ENCODE measurements at places on chromosomes 5 and 9.
A peak's percentile ranks its signal among the peaks of the same experiment; 100 is the strongest.

GRCh38 chr9:98860871-98861293 lies 53.4 kb downstream of the GALNT12 start:
- DNase-seq: no peak

GRCh38 chr5:124935065-124935464 lies 188.6 kb upstream of the ZNF608 start:
- DNase-seq: no peak

GRCh38 chr5:36982146-36982545 lies 105.6 kb downstream of the NIPBL start:
- DNase-seq: no peak

GRCh38 chr9:113350937-113351336 lies 1.6 kb downstream of the BSPRY start:
- no peak for DNase-seq

- no peak for DNase-seq
These were observed 118.7 kb downstream of the PJA2 start for GRCh38 chr5:109291090-109291489.

DNA sequence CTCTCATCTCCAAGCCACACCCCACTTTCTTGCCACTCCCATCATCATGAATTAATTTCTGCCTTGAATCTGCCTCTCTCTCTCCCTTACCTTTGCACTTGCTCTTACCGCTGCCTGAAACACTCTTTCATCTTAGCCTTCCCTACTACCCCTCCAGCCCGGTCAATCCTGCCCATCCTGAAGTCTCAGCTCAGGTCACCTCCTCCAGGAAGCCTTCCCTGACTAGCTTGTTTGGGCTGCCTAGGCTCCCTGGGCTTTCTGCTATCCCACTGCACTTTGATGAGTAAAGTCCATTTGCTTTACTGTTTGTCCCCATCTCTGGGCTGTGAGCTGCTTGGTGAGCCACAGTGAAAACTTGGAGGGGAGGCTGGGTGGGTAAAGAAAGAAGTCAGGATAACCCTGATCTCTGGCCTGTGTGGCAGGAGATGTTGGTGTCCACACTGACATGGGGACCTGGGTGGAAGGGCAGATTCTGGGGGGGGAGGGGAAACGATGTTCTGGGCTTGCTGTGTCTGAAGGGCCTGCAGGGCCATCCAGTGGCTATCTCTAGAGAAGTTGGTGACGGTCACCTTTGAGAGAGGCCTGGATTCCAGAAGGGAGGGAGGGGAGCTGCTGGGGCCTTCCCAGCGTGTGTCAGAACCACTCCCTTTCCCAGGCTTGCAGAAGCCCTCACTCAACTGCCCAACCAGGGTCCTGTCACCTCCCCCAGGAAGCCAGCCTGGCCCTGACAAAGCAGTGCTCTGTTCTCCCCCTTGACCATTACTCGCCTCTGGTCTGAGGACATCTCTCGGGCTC lies 75.0 kb upstream of the DAB2IP start:
- no peak for DNase-seq

DNA sequence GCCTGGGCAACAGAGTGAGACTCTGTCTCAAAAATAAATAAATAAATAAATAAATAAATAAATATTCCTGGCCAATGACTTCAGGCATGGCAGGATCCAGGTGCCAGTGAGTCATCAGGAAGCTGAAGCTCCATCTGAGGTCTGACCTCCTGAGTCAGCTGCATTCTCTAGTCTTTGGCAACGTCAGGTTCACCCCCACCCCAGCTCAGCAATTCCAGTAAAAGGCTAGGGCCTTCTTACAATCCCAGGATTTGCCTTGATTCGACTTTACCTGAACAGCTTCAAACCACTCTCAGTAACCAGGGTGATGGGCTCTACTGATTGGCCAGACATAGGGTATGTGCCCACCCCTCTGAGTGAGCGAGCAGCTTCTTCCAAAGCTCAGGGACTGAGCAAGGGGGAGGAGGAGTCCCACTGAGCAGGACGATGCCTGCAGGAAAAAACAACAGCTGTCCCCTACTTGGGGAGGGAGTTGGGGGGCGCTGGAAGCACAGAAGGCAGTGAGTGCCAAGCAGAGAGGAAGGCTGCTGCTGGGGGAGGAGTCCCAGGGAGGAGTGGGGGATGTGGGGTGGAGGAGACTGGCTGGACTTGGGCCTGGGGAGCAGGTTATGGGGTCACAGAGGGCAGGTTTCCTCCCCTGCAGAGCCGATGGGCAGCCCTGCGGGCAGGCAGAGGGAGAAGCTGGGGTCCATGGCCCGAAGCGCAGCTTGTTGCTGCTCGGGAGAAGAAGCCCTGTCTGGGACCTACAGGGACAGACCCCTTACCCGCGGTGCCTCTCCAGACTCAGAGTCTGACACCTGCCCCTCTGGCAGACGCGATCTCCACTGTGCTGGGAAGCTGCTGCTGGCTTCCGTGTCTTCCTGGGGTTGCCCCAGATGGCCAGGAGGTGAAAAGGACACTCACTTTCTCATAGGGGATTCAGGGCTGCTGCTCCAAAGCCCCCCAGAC lies 25.9 kb upstream of the UNC5A start:
- no peak for DNase-seq

DNA sequence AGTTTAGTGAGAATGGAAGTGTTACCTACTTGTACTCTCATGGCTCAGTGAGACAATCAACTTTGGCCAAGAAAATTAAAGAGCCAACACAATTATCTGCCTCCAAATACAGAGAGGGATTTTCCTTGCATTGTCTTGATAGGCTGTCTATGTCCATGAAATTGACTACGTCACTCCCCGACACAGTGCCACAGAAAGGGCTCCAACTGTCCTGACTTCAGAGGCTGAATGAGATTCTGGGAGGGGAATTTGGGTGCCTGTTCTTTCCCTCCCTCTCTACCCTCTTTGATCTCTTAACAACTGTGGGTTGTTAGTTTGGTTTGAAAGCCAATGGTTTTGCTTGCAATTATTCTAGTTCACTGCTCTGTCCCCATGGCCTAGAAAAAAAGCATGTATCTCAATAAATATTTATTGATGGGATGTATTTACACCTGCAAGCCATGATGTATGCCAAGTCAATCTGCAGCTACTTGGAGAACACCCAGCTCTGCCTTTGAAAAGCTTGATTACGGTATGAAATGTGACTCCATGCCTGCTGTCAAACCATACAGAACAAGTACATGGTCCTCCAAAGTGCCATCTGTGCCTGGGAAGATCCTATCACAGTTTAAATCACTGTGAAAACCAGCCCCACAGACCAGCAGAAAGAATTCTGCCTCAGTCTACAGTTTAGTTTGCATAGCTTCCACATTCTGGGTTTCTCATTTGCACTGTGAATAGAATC lies 37.3 kb downstream of the CAPSL start:
- DNase-seq: no peak

DNA sequence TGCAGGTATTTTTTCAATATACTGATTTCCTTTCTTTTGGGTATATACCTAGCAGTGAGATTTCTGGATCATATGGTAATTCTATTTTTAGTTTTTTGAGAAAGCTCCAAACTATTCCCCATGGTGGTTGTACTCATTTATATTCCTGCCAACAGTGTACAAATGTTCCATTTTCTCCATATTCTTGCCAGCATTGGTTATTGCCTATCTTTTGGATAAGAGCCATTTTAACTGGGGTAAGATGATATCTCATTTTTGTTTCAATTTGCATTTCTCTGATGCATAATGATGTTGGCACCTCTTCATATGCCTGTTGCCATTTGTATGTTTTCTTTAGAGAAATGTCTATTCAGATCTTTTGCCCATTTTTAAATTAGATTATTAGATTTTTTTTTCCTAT lies 85.6 kb upstream of the FST start:
- DNase-seq: no peak

- no peak for DNase-seq
These were observed 44.0 kb upstream of the LCP2 start for GRCh38 chr5:170341545-170341944.

GRCh38 chr9:16193066-16193465 lies 640.2 kb downstream of the CCDC171 start:
- DNase-seq: no peak

- DNase-seq: no peak
These were observed 7.9 kb downstream of the LNPEP start for GRCh38 chr5:96943799-96944198.

- no peak for DNase-seq
These were observed 70.8 kb downstream of the MRPL36 start for GRCh38 chr5:1728846-1729245.

DNA sequence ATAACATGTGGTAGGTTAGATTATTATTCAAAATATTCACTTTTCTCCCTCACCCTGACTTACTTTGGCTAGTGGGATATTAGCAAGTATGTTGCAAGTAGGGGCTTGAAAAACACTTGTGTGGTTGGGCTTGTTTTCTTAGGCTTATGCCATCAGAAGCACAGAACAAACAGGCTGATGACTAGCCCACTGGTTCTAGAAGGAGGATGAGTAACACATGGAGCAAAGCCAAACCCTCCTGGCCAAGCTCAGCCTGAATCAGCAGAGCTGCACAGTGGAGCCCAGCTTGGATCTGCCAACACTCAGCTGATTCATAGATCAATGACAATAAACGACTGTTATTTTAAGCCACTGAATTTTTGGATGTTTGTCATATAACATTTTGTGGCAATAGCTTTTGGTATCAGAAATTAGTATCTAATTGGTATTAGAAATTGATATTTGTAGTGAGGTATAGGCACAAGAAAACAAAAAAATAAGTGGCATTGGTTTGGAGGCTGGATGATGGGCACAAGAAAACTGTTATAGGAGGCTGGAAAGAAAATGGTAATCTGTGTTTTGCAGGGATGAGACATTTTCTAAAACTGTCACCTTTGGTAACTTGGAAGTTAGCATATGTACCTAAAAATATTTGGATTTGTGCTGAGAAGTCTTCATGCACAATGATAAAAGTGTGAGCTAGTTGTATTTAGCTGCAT lies 46.1 kb upstream of the ZBED3 start:
- no peak for DNase-seq

DNA sequence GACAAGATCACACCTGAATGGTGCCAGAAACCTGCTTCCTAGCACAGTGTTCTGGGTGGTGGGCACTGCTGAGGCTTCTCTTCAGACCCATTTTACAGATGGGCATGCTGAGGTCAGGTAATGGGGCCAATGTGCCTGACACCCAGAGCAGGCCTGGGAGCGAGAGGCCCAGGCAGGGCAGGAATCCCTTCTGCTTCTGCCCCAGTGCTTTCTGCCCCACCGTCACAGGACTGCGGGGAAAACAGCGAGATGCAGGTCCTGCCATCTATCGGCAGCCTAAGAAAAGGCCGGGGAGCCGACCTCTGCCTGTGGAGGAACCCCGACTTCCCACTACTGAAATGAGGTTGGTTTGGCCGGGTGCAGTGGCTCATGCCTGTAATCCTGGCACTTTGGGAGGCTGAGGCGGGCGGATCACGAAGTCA lies 22.8 kb upstream of the RNU6ATAC start:
- no peak for DNase-seq

- DNase-seq: no peak
These were observed 76.0 kb downstream of the ARL15 start for GRCh38 chr5:54234304-54234933.

- peak; percentile 61 for DNase-seq
These were observed 31.4 kb downstream of the ANXA6 start for GRCh38 chr5:151126199-151126645.
